Stimulated activated CD8-positive, alpha-beta memory T cell treated with anti-CD3 and anti-CD28 coated beads, Interleukin-7, amount 100 ng/mL, for 1 hour (primary cell): ENCODE measurements at places on chromosomes 16 and 17.
A peak's percentile ranks its signal among the peaks of the same experiment; 100 is the strongest.

DNA sequence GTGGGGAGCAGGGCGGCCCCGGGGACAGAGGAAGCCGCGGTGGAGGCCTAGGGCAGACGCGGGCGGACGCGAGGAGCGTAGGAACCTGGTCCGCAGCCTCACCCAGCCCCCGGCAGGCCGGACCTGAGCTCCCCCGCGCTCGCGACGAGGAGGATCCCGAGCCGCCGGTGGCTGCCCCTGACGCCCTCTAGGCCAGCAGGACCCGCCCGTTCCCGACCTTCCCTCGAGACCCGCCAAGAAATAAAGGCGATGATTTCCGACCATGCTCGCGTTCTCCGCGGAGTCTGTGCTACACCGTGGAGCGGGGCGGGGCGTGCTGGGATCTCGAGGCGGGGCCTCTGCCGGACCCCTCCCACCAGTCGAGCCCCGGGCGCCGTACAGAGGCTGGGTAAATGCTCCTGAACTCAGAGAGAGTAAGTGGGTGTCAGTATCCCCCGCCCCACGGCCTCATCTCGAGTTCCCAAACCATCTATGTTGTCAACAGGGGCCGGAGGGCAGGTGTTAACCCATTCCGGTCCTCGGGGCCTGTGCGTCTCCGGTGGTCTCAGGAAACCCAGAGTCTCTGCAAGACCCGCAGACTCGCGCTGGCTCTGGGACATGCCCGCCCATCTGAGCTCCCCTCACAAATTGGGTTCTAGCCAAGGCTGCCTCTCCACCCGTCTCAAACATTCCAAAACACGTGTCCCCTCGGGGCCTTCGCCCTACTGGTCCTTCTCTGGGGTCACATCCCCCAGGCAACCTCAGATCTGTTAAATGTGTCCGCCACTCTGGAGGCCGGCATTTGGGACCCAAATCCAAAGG lies 13.7 kb downstream of the SYCE1L start:
- peak; percentile 27 for DNase-seq

GRCh38 chr16:56634715-56635440 lies 2.4 kb downstream of the MT1M start:
- DNase-seq = no peak

- no peak for DNase-seq
Observed at GRCh38 chr17:62017912-62018311, 47.2 kb downstream of the MED13 start.

DNA sequence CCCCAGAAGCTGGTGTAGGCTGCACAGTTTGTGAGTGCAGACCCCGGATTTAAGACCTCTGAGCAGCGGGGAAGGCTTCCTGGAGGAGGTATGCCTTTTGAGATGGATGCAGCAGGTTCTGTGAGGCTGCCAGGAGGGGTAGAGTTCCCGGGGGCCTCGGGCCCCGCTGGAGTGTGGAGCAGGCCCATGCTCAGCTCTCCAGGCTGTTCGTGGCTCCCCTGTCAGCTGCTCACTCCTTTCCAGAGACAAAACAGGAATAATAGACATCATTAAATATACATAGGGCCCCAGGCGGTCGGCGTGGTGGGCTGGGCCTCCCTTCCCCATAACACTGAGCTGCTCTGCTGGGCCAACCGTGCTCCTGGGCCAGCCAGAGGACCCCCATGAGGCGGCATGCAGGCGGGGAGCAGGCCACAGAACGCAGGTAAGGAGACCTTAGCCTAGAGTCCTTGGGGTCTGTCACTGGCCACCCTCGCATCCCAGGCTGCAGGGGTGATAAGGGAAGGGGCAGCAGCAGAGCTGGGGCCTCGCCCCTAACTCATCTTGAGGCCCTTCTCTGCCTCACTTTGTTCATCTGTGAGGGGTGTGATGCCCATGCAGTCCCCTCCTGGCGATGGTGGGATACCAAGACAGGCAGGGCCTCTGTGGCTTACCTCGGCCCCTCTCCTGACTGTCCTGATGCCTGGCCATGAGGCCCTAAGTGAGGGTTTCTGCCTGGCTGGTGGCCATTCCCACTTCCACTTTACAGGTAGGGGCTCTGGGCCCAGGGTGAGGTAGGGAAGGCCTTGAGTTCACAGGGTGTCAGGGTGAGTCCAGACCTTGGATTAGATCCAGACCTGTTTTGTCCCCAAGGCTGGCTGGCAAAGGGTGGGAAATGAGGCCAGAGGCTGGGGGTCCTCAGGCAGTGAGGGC lies at the start of gene MYO15A:
MYO15A (plus strand) TSS at position 356 of the 912 bp plus-strand sequence. CDS start 10,045 bp downstream, outside the sequence.
- no peak for DNase-seq

DNA sequence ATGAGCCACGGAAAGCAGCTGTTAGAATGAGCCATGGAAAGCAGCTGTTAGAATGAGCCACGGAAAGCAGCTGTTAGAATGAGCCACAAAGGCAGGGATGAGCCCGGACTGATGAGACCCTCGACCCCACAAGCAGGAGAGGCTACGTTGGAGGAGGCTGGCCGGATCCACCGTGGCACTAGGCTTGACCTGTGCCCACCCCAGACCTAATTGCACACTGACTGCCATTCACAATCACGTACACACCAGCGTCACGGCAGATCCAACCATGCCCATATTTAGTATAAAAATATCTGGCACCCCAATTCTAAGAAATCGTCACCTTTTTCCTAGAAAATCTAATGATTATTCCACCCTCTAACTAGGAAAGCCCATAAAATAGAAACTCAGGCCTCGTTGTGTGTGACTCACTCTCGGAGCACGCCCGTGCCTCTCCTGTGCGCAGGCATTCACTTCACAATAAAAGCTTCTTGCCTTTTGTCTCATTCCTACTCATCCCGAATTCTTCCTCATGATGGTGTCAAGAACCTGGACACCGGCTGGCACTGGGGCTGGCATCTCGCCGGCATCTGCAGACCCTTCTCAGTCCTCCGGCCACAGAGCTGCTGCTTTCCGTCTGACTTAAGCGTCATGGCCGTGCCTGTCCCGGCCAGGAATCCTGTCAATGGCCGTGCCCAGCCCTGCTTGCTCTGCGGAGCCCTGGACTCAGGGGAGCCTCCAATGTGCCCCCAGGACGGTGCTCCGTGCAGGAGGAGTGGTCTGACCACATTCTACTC lies 5.5 kb upstream of the SECTM1 start:
- DNase-seq = no peak

DNA sequence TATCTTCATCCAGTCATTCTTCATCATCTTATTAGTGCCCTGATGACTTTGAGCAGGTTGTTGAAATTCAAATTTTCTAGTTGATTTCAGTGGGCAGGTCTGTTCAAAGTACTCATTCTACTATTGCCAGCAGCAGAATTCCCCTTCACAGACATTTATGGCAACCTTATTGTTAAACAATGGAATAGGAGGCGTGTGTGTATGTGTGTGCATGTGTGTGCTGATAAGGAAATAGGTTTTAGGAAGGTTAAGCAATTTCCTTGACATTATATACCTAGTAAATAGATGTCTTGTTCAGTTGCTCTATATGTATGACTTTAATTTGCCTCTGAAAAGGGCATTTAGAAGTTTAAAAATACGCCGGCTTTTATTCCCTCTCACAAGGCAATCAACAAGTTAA lies 601.4 kb upstream of the CA10 start:
- no peak for DNase-seq

GRCh38 chr17:17175340-17175739 lies 30.8 kb downstream of the PLD6 start:
- DNase-seq = no peak

DNA sequence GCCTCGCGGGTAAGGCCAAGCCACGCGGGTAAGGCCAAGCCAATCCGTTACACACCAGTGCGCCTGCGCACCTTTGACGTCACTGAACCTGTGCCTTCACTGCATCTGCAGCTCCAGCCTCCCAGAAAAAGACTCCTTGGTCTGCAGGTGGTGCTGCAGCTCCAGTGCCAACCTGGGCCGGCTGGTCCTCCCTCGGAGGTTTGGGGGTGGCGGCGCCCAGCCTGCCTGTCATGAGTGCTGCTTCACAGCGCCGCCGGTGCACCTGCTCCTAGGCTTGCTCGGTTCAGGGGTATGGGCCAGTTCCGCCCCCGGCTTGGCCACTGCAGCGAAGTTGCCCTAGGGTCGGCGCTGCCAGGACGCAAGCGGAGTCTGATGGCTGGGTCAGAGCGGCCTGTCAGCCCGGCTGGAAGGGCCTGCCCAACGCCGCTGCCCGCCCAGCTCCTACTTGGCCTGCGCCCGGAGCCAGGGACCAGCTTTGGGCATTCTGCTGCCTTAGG lies 146.6 kb downstream of the USP22 start:
- no peak for DNase-seq

- DNase-seq = no peak
Observed at GRCh38 chr17:20028443-20028842, 19.3 kb downstream of the SPECC1 start.

GRCh38 chr16:648071-648780 lies 939 bp upstream of the WDR90 start:
- DNase-seq = no peak

DNA sequence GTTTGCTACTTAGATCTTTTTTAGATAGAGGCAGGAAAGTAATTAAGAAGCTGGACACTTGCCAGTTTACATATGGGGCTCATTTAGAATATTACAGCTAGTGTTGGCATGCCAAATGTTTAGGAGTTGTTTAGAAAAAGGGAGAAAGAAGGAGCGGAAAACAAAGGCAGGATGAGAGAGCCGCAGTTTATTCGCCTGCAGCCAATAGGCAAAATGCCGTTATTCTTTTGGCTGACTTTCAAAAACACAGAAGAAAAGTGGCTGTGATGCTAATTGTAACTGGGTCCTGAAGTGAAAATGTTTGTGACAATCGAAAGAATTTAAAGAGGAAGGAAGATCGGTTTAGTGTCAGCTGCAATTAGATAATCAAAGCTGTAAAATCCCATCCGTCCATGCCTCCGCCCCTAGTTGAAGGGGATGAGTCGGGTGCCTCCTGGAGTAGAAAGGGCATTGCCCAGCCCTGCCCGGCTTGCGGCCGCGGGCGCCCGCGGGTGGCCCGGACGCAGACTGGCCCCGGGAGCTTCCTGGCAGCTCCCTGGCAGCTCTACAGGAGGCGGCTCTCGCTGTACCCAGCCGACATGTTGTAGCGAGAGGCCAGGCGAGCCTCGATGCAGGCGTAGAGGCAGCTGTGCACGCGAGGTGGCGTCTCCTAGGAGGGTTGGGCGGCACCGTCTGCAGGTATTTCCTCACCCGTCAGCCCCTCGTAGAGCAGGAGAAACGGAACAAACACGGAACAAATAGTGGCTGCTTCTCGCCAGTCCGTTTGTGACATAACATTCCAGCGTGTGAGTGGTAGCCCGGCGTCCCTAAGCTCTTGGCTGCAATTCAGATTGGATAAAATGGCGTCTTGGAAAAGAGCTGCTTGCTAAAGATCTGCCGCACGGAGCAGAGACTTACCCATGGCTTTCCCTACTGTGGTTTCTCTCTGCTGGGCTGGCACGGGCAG lies 82.2 kb downstream of the TNRC6C start:
- DNase-seq = no peak

- DNase-seq = no peak
Observed at GRCh38 chr16:86335266-86336172, 174.8 kb upstream of the FOXF1 start.

DNA sequence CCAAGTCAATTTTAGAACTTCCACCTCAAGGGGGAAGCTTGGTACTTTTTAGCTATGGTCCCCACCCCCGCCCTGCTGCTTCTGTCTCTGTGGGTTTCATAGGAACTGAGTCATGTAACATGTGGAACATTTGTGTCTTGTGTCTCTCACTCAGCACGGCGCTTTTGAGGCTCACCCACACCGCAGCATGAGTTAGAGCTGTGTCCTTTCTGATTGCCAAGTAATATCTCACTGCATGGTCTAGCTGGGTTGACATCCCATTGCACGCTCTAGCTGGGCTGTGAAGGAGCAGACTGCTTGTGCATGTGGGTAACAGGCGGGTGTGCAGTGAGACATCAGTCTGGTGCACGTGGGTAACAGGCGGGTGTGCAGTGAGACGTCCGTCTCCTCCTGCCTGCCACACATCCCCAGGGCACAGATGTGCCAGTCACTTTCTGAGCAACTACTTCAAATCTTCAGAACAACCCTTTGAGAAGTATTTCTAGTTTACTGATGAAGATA lies 26.4 kb upstream of the SLC7A5 start:
- peak; percentile 51 for DNase-seq

DNA sequence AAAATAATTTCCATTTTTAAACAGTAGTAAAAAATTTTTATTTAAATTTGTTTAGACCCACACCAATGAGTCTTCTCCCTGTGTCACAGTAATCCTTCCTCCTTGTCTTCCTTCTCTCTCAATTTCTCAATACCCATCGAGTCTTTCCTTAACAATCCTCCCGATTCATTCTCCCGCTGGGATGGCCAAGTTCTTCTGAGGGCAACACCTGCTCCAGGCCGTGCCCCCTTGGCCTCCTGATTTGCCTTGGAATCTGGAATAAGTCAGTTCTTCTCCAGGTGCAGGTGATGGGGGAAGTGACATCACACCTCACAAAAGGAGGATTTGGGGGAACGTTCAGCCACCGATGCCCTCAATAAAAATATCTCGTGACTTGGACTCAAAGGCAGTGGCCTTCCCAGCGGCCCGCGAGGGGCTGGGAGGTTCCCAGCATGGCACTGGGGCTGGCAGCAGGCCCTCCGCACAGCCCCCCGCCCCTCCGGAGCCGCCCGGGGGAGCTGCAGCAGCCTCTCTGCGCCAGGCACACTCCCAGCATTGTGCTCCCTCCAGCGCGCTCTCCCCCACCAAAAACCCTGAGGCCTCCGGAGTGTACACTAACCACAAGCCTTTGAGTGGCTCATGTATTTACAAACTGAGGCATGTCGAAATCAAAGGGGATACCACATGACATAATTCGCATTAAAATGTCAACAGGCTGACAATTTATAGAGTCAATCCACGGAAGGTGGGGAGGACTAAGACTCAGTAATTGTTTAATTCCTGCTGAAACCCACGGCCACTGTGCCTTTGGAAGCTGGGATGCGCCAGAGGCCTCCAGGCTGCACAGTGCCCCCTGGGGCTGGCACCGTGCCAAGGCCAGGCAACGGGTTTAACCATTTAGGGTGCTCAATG lies 120.5 kb downstream of the ZFHX3 start:
- no peak for DNase-seq

DNA sequence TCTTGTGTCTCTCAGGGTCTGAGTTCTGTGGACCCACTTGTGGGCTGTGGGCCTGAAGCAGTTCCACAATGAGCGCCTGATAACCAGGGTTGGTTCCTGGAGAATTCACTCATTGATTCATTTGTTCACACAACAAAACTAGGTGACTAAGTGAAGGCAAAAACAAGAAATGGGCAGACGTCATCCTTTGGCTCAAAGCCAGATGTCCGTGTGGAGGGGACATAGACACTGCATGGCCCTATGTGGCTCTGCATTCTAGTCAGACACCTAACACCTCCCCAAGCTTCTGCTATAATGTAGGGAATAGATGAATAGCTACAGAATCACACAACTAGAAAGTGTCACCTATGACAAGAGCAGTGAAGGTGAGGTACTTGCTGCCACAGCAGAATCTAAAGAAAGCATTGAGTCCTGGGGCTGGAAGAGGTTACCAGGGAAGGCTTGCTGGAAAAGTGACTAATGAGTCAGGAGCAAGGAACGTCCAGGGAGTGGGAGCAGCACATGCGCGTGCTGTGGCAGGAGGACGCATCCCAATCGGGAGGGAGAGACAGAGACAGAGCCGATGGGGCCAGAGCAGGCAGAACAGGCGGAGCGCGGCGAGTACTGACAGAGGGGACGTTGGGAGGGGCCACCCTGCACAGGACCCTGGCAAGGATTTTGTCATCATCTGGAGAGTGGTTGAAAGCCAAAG lies 58.9 kb downstream of the CES1 start:
- DNase-seq = no peak
